ENCODE measurements at places on chromosomes 16 and 17.

DNA sequence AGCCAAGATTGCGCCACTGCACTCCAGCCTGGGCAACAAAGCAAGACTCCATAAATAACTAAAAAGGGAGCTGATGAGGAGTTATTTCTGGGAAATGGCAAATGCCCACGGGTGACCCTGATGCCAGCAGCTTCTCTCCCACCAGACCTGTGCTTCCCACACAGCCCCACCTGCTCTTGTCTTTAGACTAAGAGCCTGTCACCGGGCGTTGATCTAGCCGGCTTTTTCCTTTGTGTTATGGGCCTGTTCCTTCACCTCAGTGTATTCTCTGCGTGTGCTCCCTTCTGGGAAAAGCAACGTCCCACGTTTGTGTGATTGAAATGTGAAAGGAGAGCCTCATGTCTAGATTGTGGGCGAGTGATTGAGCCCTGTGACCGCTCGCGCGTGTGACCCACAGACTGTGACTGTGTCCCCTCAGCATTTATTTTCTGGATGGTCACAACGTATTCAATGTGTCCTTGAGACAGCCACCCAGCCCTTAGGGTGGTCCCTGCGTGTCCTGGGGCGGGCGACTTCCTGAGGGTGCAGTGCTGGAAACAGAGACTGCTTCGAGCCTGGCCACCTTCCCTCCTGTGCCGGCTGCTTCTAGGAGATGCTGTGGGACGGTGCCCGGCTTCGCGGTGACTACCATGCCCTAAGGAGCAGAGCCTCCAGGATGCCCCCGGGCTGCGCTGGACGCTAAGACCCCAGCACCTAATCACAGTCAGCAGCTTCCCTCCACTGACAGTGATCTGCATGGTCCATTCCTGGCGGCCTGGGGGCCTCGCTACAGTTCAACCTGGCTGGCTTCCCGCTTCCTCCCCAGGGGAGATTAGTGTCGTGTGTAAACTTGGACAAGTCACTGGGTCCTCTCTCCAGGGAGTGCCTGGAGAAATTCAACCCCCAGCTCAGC, 7.8 kb upstream of the RNPS1 start:
- H3K27me3 ChIP-seq, result peaks cover 5% of the 10 kb centered on the region
- peak overlapping the region; percentile 33 for H3K4me3 ChIP-seq
- peaks cover 29% of the 10 kb centered on the region for H3K4me1 ChIP-seq
- H3K36me3 ChIP-seq, result peaks cover 4% of the 10 kb centered on the region
- H3K27ac ChIP-seq, result no peak overlapping the region

- H3K36me3 ChIP-seq, result no peaks in the 10 kb centered on the region
- no peak overlapping the region for H3K4me3 ChIP-seq
- peaks cover 42% of the 10 kb centered on the region for H3K4me1 ChIP-seq
- DNase-seq, result no peak
These were observed 328 bp upstream of the DRC7 start for GRCh38 chr16:57694231-57694724.

DNA sequence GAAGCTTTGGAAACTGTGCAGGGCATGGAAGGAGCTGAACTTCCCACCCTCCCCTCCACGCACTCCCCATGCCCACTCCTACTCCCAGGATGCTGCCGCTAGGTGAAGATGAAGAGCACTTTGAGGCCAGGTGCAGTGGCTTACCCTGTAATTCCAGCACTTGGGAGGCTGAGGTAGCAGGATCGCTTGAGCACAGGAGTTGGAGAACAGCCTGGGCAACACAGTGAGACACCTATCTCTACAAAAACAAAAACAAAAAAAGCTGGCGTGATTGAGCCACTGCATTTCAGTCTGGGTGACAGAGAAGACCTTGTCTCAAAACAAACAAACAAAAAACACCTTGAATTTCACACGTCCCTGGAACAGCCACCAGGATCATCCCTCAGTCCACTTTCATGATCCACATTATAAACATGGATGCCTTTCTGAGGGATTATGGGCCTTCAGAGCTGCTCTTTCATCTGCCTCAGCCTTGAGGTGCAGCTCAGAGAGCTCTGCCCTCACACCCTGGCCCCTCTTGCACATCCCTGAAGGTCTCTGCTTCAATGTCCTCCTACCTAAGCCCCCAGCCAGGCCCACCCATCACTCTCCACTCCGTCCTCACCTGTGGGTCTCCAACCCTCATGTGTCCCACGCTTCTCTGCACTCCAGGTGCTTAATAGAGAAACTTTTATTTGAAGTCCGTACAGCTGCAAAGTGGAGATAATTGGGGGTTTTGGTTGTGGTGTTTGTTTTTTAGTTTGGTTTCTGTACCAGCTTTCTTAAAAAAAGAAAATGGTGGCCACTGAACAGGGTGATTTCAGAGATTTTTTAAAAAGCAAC, 25.8 kb downstream of the PHB1 start:
- DNase-seq, result no peak
- H3K27ac ChIP-seq, result no peak overlapping the region
- H3K27me3 ChIP-seq, result peaks cover 6% of the 10 kb centered on the region

DNA sequence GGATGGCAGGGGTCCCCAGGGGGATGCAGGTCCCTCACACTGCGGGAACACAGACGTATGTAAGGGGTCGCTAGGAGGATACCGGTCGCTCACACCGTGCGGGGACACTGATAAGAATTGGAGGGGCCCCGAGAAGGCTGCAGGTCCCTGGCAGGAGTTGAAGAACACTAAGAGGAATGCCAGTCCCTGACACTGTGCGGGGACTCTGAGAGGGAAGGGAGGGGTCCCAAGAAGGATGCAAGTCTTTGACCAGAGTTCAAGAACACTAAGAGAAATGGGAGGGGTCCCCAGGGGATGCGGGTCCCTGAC, 510 bp downstream of the ERCC4 start:
- H3K4me1 ChIP-seq, result peaks cover 24% of the 10 kb centered on the region
- H3K27me3 ChIP-seq, result no peaks in the 10 kb centered on the region
- H3K36me3 ChIP-seq, result peaks cover 4% of the 10 kb centered on the region
- peak overlapping the region; percentile 85 for H3K27ac ChIP-seq

- H3K27ac ChIP-seq, result no peak overlapping the region
- no peak overlapping the region for H3K4me3 ChIP-seq
- no peaks in the 10 kb centered on the region for H3K27me3 ChIP-seq
- no peak for DNase-seq
These were observed 82.1 kb downstream of the CFDP1 start for GRCh38 chr16:75351183-75351582.

DNA sequence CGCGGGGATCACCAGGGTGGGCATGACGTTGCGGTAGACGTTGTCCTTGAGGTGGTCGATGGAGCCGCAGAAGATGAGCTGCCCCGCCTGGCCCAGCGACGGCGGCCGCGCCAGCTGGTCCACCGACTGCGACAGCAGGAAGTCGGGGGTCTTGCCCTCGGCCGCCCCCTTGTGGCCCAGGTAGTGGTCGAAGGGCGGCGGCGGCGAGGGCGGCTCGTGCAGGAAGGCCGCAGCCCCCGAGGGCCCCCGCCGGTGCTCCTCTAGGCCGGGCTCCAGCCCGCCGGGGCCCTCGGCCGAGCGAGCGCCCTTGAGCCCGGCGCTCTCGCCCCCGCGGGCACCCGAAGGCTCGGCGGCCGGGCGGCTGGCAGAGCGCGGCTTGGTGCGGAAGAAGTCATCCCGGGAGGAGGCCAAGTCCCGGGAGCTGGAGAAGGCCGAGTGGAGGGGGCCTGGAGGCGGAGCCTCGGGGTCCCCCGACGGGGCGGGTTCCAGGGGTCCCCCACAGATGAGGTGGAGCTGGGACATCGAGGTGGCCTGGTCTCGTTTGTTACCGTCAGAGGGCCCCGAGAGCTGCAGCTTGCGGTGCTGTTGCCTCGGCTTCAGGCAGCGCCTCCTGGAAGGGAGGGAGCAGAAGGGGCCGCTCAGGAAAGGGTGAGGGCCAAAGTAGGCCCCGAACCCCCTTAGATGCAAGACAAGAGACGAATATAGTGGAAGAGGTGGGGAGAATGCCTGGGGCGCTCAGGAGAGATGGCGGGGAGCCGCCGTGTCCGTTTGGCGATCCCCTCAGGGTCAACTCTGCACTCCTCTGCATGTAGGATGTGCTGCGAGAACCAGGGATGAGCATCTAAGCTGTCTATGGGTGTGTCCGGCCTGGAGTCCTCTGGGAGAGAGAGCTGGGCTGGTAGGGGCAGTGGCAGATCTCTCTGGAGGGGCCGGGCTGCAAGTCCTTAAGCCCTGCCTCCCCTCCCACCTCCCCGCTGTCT, 8.8 kb downstream of the FAM171A2 start:
- peak; percentile 93 for DNase-seq
- peaks cover 4% of the 10 kb centered on the region for H3K27me3 ChIP-seq
- H3K4me3 ChIP-seq, result peak overlapping the region; percentile 57
- H3K27ac ChIP-seq, result no peak overlapping the region
- peaks cover 24% of the 10 kb centered on the region for H3K4me1 ChIP-seq

- no peak for DNase-seq
- H3K4me1 ChIP-seq, result peaks cover 92% of the 10 kb centered on the region
- H3K36me3 ChIP-seq, result peaks cover 22% of the 10 kb centered on the region
- H3K4me3 ChIP-seq, result peak overlapping the region; percentile 46
- peaks cover 4% of the 10 kb centered on the region for H3K27me3 ChIP-seq
- peak overlapping the region; percentile 98 for H3K27ac ChIP-seq
These were observed 8.2 kb downstream of the CREBBP start for GRCh38 chr16:3872216-3872895.

GRCh38 chr16:24920568-24920967, 74.8 kb downstream of the SLC5A11 start:
- no peaks in the 10 kb centered on the region for H3K27me3 ChIP-seq
- H3K36me3 ChIP-seq, result peaks cover 54% of the 10 kb centered on the region
- H3K27ac ChIP-seq, result peak overlapping the region; percentile 51

DNA sequence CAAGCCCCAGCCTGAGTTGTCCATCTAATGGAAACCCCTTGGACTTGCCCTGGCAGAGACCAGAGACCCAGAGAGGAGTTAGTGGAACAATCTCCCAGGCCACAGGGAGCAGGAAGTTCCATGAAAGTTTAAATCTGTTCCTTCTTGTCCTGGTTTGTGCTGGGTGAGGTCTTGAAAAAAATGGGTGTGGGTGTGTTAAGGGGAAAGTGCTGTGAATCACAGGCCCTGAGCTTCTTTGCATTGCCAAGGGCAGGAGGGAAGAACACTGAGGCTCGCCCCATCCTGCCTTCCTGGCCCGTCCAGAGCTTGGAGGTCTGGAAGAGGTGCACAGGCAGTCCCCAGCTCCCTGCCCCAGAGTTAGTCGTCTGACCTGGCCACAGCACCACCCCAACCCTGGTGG, 2.3 kb downstream of the ADORA2B start:
- H3K4me1 ChIP-seq, result peaks cover 26% of the 10 kb centered on the region
- no peaks in the 10 kb centered on the region for H3K36me3 ChIP-seq
- H3K27me3 ChIP-seq, result peaks cover 49% of the 10 kb centered on the region
- H3K4me3 ChIP-seq, result peak overlapping the region; percentile 51
- no peak for DNase-seq
- H3K27ac ChIP-seq, result no peak overlapping the region

- H3K27me3 ChIP-seq, result peaks cover 6% of the 10 kb centered on the region
- H3K27ac ChIP-seq, result no peak overlapping the region
- H3K4me3 ChIP-seq, result no peak overlapping the region
- H3K4me1 ChIP-seq, result peaks cover 9% of the 10 kb centered on the region
- no peaks in the 10 kb centered on the region for H3K36me3 ChIP-seq
These were observed 101.2 kb downstream of the WWOX start for GRCh38 chr16:78200623-78201096.

DNA sequence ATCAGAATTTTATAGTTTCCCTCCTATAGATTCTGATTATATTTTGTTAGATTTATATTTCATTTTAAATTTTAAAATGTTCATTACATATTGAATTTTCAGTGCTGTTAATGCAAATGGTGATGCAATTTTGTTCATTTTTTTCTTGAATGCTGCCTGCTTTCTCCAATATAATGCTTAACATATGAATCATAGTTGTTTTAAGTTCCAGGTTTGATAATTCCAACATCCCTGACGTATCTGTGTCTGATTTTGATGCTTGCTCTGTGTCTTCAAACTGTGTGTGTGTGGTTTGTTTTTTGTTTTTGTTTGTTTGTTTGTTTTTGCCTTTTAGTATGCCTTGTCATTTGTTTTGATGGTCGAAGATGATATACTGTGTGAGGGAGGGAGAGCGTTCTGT, 134.7 kb upstream of the ELAC2 start:
- no peak for DNase-seq
- no peaks in the 10 kb centered on the region for H3K4me1 ChIP-seq
- H3K36me3 ChIP-seq, result no peaks in the 10 kb centered on the region
- no peak overlapping the region for H3K27ac ChIP-seq
- peaks cover 2% of the 10 kb centered on the region for H3K27me3 ChIP-seq
- H3K4me3 ChIP-seq, result no peak overlapping the region

DNA sequence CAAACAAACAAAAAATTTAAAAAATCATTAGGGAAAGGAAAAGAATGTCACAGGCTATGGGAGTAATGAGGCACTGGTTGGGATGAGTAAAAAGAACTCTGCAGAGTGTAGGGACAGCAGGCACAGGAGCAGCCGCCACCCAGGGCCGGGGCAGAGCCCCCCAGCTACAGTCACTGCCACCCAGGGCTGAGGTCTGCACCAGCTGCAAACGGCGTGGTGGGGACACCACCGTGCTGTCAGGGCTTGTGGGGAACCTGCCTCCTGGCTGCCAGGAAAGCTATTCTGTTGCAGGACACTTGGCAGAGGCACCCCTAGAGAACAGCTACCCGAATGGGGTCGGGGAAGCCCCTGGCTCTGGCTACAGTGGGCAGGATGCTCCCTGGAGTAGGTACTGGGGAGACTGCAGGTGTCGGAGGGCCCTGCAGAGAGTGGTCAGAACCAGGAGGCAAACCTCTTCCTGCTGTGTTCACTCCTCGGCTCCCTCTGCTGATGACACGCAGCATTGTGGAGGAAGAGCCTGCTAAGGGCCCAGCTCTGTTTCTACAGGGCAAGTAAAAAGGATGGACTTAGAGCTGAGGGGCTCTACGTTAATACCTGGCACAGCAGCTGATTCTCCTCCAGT, 32.3 kb upstream of the CAPN15 start:
- peaks cover 18% of the 10 kb centered on the region for H3K4me1 ChIP-seq
- H3K27me3 ChIP-seq, result no peaks in the 10 kb centered on the region
- H3K4me3 ChIP-seq, result no peak overlapping the region
- H3K36me3 ChIP-seq, result peaks cover 53% of the 10 kb centered on the region

DNA sequence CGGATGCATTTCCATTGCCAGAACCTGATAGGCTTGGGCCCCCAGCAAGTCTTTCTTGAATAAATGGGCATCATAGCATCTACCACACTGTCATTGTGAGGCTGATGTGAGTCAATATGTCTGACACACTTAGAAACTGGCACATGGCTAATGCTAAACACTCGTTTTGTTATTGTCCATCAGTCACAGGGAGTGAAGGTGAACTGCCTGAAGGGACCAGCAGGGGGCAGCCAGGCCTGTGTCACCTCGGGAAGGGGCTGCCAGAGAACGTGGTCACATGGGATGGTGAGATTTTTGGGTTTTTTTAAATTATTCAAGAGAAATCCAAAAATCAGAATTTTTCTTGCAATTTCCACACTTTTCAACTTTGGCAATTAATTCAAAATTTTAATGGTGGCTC, 831 bp upstream of the RCVRN start:
- H3K36me3 ChIP-seq, result no peaks in the 10 kb centered on the region
- H3K27ac ChIP-seq, result peak overlapping the region; percentile 57
- DNase-seq, result peak; percentile 57

DNA sequence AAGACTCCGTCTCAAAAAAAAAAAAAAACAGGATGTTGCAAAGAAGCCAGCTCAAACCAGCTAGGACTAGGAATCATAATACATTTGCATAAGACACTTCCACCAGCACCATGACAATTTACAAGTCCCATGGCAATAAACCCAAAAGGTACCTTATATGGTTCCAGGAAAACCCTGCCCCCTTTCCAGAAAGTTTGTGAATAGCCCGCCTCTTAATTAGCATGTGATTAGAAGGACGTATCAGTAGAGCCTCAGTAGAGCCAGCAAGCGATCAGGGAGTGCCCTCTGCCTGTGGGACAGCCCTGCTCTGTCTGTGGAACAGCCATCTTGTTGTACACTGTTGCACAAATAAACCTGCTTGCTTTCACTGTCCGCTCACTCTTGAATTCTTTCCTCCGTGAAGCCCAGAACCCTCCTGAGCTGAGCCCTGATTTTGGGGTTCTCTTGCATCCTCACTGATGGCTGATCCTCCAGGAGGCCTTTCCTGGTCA, 14.0 kb downstream of the NUPR1 start:
- no peak overlapping the region for H3K27ac ChIP-seq
- peaks cover 36% of the 10 kb centered on the region for H3K27me3 ChIP-seq
- no peak for DNase-seq
- no peak overlapping the region for H3K4me3 ChIP-seq
